ENCODE measurements at places on chromosomes 3 and 15. TPM values are rescaled to one million over a fixed set of nuclear protein-coding genes. Genes with fewer than 3 reads are reported as not detected.

Gene MORC1
- total RNA-seq = 0.33 TPM

DNA sequence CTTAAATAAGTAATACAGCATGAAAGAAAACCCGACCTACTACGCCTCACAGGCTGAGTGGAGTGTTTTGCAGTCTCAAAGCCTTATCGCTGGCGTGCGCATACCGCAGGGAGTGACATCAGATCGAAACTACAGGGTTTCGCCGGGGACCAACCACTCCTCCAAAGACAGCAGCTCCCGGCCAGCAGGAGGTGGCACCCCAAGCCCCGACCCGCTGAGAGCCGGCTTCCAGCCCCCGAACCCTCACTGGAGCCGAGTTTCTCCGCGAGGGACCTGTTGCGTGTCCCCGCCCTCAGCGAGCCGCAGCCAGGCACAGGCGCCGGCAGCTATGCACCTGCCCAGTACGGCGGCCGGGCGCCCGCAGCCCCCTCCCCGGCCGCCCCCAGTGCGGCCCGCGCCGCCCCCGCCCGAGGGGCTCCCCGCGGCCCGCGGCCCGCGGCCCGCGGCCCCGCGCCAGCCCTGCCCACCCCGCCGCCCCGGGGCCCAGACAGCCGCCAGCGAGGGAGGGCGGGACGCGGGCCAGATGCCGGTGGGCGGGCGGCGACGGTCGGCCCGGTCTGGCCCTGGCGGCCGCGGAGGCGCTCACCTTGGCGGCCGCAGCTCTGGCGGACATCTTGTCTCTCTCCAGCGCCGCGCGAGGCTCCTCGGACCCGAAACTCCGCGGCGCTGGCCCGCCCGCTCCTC is 710 bp downstream of the TJP1 start:
- peak; percentile 44 for DNase-seq

DNA sequence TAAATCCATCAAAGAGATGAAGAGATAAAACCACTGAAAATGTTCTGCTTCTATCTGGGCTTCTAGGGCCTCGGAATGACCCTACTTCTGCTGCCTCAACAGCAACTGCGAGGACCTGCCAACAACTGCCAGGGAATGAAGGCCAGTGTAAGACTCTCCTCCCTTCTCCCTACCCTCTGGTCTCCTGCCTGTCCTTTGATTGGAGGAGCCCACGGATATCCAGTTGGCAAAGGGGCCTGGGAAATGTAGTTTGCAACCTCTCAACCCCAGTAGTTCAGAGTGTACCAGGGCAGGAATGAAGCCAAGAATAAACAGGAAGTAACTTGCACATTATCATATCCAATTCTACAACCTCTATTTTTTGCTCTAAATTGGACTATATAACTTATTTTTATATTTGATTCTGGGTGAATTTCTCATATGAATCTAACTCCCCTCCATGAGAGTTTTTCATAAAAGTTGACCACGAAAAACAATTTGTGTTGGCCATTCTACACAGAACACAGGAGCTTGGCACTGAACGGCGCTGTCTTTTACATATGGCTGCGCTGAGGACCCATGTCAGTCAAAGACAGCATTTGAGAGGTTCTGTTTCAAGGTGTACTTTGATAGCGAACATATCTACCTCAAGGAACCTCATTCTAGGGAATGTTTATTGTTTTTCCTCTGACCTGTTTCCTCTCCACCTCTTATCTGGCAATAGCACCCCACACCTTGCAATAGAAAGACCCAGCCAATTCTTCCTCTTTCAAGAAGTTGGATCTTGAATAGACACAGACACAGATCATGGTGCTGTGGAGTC is 91.1 kb upstream of the RNF7 start:
- DNase-seq = no peak

Gene CSTA
- 6.6 TPM for total RNA-seq

Gene POPDC2
- total RNA-seq = 1.1 TPM
